ENCODE measurements at places on chromosomes 3 and 15. TPM values are rescaled to one million over a fixed set of nuclear protein-coding genes. Genes with fewer than 3 reads are reported as not detected.
A peak's percentile ranks its signal among the peaks of the same experiment; 100 is the strongest.

The FANCD2 gene
- total RNA-seq: 14.8 TPM

The MOBP gene
- not detected for total RNA-seq

The SPINK8 gene
- not detected for total RNA-seq

The CTSH gene
- 24.1 TPM for total RNA-seq

The HTR3D gene
- total RNA-seq: not detected

The GOLGA6L9 gene
- total RNA-seq: 6.7 TPM

The ENTPD3 gene
- 0.42 TPM for total RNA-seq

The ELL3 gene
- 2.6 TPM for total RNA-seq

The PSTPIP1 gene
- total RNA-seq: not detected

DNA sequence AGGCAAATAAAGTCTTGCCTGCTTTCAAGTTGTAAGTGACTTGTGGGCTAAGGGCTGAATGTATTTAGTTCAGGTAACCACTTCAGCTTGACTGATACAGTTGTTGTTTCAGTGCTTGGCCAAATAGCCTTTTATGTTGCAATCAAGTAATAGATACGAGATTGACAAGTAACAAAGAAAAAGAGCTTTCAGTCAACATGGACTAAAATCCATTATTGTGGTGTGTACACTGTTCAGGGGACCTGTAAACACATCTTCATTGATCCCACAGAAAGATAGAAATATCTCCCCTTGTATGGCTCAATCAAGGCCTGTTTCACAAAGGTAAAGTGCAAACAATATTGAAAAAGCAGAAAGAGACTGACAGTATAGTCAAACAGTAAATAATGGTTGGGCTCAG, 224.8 kb upstream of the TMCO5A start:
- no peak for DNase-seq

GRCh38 chr3:108724101-108724500, 33.1 kb downstream of the RETNLB start:
- no peak for DNase-seq

- DNase-seq: peak; percentile 56
Measured at GRCh38 chr15:70339571-70340493, 242.1 kb upstream of the TLE3 start.

DNA sequence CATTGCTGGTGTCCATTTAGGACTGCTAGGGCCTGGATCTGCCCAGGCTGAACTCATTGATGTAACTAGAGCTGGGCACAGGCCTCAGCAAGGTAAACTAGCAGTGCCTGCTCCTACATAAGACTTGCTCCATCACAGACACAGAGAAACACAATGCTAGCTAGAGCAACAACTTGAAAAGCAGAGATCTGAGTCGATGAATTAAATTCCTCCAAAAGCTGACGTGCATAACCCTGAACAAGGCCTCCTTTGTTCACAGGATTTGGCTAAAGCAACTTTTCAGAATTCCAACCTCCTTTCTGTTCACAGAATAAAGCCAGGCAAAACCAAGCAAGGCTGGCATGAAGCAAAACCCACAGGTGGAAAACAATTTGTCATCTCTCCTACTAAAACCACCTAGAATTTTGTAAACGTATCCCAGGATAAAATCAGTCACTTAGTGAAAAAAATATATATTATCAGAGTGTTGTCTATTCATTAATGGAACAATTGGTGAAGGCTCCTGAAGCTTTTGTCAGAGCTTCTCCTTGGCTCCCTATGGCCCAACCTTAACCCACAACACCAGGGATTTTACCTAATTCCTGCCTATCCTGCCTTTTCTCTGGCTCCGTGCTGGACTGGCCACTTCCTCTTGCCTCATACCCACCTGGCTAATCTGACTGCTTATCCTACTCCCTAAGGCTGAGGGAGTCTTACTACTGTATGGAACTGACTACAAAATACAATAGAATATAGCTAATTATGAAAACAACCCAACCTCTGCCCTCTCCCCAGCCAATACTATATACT, 39.9 kb downstream of the PLCH1 start:
- DNase-seq: no peak

DNA sequence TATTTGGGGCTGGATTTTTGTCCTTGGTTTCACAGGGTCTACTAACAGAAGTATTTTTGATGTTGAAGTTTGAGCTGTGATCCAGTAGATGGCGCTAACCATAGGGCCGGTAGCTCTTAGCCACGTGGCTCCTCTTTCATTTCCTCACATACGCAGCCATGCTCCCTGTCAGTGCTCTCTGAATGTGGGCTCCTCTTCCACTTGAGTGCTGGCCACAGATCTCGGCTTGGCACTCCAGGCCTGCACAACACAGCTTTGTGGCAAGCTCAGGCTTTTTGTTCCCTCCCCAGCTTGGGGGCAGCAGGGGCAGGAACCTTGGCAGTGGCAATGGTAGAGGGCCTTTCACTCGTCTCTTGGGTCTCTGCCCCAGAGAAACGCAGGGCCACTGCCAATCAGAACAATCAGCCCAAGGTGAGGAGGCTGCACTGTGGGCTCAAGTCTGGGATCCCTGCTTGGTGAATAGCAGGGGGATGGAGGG, 18.6 kb upstream of the DNAAF4 start:
- DNase-seq: peak; percentile 64

- DNase-seq: peak; percentile 60
Measured at GRCh38 chr3:71129611-71130431, 453.7 kb downstream of the FOXP1 start.

DNA sequence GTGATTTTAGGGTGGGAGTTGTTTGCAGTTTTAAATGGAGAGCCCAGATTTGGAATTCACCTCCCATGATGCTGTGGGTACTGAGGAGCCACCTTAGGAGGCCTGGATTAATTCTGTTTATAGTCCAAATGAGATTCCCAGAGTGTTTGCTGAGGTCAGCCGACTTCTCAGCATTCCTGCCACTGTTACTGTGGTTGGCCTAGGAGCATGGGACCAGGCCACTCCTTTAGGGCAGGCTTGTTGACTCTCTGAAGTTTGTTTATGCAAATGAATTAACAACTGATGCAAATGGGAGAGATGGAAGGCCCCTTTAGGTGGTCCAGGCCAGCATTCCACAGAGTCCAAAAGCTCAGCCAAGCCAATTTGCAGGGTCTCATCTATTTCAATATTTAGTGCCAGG, 46.1 kb downstream of the CACNA2D3 start:
- no peak for DNase-seq

DNA sequence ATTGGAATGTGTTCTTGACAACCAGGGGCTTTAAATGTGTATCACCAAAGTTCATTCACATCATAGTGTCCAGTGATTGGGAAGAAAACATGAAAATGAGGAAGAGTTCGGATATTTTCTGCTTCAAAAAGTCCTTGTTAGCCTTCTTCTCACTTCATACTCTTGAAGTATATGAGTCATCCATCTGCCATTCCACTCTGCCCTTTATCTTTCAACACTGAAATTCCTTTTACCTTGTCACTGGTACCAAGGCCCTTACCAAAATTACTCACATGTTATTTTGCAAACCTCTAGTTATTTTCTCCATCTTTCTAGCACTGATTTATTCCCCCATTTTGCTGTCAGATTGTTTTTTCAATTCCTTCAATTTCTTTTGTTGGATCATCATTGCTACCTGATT, 32.5 kb downstream of the OR5H15 start:
- DNase-seq: no peak

GRCh38 chr3:178456621-178457285, 79.5 kb upstream of the KCNMB2 start:
- DNase-seq: peak; percentile 28

- DNase-seq: no peak
Measured at GRCh38 chr3:86547692-86548091, 443.3 kb downstream of the VGLL3 start.

GRCh38 chr3:42855219-42855546, 20.5 kb downstream of the CYP8B1 start:
- no peak for DNase-seq
